Spinal cord (tissue), 10 donors: ENCODE measurements at places on chromosomes 2 and 18.

- no peak for DNase-seq
Measured at GRCh38 chr18:49520661-49521145, 33.7 kb upstream of the C18orf32 start.

DNA sequence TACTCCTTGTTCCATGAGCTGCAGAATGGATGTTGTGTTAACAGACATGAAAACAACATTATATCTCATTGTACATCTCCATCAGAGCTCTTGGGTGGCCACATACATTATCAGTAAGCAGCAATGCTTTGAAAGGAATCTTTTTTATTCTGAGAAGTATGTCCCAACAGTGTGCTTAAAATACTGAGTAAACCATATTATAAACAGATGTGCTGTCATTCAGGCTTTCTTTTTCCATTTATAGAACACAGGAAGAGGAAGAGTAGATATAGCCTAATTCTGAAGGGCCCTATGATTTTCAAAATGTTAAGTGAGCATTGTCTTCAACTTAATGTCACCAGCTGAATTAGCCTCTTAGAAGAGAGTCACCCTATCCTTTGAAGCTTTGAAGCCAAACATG is 44.3 kb upstream of the CABYR start:
- DNase-seq, result no peak

DNA sequence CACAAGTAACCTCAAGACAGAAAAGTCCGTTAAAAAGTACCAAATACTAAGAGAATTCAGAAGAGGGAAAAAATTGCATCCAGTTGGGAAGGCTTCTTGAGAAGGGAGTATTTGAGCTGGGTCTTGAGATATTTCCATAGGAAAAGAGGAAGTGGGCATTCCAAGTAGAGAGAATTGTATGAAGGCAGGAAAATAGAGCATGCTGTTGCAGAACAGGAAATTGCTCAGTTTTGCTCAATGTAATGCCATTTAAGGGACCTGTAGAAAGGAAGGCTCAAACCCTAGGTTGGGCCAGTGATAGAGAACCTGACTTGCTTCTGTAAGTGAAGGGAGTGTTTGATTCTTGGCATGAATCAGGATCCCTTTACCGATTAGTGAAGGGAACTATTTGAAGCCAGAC is 1.0 kb upstream of the ZC3H8 start:
- DNase-seq, result no peak

- DNase-seq, result no peak
Measured at GRCh38 chr2:237841051-237841450, 18.4 kb upstream of the RAMP1 start.

GRCh38 chr2:119671016-119671415 is 8.0 kb upstream of the TMEM177 start:
- no peak for DNase-seq

DNA sequence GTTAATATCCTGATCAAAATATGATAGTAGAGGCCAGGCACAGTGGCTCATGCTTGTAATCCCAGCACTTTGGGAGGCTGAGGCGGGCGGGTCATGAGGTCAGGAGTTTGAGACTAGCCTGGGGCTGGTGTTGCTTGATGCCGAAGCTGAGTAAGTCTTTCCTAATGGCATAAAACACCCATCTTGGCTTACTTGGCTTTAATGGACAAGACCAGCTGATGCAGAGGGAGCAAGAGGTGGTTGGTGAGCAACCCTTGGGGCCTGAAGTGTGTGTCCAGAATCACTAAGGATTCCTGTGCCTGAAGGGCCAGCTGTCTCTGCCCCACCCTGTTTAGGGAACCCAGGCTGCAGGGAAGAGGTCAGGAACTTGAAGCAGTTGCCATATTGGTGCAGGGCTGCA is 217.2 kb downstream of the ARL4C start:
- no peak for DNase-seq

GRCh38 chr2:57576983-57577382 is 469.6 kb upstream of the VRK2 start:
- no peak for DNase-seq

- DNase-seq, result no peak
Measured at GRCh38 chr18:6249170-6249569, 165.5 kb downstream of the L3MBTL4 start.

DNA sequence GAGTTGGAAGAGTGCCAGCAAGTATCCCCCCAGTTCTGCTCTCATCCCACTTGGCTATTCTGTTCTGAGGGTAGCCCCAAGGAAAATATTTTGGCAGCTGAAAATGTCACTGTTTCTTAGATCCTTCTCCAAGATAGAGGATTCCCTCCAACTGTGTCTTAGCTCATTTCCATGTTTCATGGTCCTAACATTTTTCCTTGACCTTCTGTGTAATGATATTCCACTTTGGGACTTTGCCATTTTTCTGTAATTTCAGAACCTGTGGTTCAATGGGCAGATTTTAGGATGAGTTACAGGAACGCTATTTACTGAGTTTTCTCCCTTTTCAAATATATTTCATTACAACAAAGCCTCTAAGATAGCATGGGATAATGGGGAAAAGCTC is 34.7 kb downstream of the NHEJ1 start:
- DNase-seq, result no peak

- no peak for DNase-seq
Measured at GRCh38 chr18:59833785-59834184, 66.0 kb upstream of the PMAIP1 start.
